ENCODE measurements at places on chromosomes 12 and 14.

DNA sequence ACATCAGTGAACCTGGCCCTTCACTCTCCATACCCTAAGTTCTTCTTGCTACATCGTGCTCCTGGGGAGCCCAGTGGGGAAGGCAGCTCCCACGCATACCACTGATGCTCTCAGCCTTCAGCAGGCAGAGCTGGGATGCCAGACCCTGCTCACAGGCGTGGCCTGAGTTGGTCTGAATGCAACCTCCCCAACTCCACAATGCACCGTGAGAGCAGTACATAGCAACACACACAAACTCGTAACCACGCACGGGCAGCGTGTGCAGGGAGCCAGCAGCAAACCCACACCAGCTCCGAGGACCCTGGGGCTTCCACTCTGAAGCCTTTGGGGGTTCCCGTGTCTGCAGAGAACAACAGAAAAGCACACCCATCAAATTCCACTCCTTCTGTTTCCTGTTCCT, 37.3 kb downstream of the ANO2 start:
- no peak for DNase-seq

DNA sequence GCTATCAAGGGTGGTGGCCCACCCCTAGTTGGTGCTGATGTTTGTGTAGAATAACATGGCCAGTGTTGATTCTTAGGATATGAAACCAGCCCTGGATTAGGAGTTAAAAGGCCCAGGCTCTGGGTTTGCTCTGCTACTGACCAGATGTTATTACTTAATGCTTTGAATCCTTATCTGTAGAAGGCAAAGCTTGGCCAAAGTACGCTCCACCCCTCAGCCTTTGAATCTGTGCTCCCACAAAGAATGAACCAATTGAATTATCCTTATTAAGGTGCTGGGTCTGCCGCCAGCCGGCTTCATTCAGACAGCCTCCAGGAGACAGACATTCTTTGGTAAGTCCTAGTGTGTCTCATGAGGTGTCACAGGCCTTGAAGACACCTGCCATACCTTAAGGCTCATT, 41.8 kb downstream of the AKAP3 start:
- DNase-seq, result no peak

DNA sequence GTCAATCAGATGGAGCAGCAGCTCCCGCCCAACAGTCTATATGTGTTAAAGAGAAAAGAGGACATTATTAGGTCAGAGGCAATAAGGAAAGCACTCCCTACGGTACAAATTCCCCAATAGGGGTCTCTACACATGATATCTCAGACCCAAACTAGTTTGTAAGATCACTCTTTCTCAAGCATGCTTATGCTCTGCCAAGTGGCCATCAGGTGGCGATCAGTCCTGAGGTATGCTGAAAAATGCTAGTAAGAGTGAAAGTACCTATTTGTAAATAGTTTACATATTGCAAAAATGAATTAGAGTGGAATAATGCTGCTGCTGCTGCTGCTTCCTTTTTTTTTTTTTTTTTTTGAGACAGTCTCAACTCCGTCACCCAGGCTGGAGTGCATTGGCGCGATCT, 61.0 kb downstream of the CPM start:
- DNase-seq, result no peak

DNA sequence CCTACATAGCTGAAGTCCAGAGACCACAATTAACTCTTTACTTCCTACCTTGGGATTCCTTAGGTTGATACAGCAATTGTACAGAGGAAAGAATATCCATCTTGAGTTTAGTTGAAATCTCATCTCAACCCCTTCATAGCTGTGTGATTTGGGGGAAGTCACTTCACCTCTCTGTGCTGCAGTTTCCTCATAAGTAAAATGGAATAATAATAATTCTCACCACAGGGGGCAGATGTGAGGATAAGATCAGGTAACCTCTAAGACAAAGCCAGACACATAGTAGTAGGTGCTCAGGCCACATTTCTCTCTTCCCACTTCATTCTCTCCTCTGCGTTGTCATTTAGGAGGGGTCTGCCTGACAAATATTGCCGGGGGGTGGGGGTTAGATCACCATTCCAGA, 6.7 kb downstream of the FOXN4 start:
- DNase-seq, result no peak

DNA sequence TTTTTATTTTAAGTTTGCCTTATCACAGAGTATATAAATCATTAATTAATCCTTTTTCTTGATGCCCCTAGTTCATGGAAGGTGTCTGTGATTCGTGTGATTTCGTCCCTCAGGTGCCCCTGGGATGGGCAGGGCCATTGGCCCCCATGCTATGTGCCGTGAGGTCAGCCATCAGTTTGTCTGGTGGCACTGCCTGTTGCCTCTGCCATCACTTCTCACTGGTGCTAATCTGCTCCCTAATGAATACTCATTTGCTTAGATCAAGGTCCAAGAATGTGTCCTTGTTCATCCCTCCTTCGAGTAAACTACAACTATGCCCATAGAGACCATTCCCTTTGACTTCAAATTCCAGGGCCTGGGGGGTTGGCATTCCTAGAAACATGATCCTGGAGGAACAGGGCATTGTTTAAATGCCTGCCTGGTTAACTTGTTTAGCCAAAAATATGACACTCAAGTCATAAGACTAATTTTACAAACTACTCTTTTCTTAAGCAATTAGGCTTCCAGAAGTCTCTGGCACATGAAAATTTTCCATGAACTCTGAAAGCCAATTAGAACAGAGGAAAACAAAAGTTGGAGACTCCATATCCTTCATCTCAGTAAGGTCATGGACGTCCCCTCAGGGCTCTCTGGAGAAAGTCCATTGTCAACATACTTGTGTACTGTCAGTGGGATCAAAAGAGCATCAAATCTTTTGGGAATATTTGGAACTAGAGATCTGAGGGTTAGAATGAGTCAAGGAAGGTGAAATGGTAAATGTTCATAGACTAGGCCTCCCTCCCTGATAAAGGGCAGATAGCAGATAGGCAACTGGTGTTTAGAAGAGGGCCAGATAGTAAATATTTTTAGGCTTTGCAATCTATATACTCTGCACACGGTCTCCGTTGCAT, 90.9 kb upstream of the PLXNC1 start:
- DNase-seq, result no peak

DNA sequence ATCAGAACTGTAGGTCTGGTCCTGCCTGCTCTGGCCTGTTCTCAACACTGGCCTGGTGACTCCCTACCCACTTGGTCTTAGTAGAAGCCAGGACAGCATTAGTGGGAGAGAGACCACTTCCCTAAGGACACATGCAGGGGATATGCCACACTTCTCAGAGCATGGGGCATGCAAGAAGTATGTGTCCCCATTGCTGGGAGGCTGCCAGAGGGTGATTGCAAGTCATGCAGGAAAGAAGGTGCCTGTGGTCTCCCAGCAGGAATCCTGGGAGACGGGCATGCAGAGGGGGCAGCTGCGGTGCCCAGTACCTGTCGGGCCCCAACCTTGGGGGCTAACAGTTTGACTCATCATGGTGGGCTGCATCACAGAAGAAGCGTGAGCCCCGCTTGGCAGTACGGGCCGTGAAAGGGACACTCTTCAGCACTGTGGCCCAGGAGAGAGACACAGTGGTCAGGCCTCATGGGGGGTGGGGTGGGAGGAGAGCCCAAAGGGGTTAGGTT, 23.0 kb downstream of the PRPF40B start:
- no peak for DNase-seq

DNA sequence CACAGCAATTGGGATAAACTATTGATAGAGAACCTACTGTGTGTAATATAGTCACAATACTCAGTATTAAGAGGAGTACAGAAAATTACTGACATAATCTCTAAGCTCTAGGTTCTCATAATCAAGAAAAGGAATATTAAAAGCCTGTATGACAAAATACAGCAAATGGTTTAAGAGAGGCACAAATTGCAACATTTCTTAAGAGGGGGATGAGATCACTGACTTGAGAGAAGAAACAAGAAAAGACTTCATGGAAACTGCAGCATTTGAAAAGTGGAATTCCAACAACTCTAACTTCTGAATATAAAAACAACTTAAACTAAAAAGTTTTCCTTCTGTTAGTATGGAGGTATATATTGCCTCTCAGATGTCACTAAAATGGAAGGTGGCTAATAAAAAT, 89.7 kb downstream of the NUMB start:
- DNase-seq, result no peak

DNA sequence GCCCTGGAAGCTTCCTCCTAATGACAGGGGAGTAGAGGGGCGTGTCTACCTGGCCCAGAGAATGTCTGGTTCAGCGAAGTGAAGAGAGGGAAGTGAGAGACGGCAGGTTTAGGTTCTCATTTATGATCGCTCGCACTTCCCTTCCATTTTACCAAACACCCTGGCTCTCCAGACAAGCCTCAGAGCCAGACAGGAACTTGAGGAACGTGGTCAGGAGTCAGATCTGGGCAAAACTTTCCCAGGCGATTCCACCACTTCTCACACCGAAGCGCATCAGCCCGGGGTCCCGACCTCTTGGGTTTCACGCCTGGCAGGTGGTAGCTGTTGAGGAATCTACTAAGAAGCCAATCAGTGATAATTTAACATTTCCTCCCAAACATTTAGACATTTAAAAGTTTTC, 21.3 kb downstream of the ACTN1 start:
- DNase-seq, result no peak

DNA sequence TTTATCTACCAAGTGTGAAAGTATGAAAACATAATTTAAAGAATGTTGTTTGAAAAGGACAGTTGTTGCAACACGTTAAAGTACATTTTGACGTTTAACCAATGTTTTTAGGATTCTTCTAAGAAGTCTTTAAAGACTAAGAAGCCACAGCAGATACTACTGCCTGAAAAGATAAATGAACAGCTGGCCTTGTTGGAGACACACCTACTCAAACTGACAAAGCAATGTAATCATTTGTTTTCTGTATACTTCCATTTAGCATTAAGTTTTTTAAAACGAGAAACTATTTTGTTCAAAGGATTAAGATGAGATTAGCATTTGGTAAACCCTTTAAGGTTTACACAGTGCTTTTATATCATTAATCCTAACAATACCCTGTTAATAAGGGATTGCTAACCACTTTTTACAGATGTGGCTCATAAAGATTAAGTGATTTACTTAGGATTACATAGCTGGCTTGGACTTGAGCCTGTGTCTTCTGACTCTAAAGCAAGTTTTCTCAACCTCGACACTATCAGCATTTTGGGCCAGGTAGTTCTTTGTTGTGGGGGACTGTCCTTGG, 134.4 kb downstream of the CFAP54 start:
- no peak for DNase-seq

- DNase-seq, result no peak
Measured at GRCh38 chr12:124096869-124097434, 123.9 kb downstream of the ZNF664 start.

DNA sequence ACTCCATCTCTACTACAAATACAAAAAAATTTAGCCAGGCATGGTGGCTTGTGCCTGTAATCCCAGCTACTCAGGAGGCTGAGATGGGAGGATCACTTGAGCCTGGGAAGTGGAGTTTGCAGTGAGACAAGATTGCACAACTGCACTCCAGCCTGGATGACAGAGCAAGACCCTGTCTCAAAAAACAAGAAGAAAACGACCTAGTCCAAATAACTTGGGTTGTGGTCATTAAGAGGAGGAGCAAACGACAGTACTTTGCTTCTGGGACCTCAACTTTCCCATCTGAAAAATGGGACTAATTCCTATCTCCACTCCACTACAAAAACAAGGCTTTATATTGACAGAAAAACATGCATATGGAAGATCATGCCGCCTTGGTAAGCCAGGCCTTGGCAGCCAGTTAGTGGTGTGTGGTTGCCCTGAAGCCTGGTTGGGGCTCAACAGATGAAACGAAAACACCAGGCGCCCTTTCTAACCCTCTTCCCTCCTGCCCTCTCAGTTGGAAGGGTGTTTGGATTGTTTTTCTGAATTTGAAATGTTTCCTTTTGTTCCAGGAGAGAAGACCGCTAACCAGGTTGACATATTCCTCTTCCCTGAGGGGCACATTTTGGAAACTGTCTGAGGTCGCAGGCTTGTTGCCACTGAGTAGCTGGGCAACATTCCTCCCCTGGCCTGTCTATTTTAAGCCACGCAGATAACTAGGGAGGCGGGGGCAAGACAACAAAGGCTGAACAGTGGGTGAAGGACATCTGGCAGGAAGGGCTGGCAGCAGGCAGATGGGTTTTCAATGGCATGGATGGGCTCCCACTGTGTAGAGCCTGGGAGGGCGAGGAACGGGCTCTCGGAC, 13.7 kb upstream of the VPS37B start:
- no peak for DNase-seq
